Heart right ventricle (tissue), 16 donors: ENCODE measurements at places on chromosomes 7 and 10. TPM values are rescaled to one million over a fixed set of nuclear protein-coding genes. Genes with fewer than 3 reads are reported as not detected.

Gene ZNF365
- 0.60 TPM for total RNA-seq

Gene ANLN
- 2.3 TPM for total RNA-seq

Gene HIF1AN
- 44.3 TPM for total RNA-seq

Gene CALHM1
- not detected for total RNA-seq

Gene ADAMTS14
- 0.08 TPM for total RNA-seq

Gene MMP21
- total RNA-seq = not detected

Gene MYO1G
- total RNA-seq = 1.9 TPM

Gene RADIL
- total RNA-seq = 3.8 TPM

Gene DMBT1
- total RNA-seq = not detected

Gene NKX1-2
- not detected for total RNA-seq

Gene BTBD16
- not detected for total RNA-seq

Gene BICC1
- 6.3 TPM for total RNA-seq

Gene MUC3A
- total RNA-seq = 0.68 TPM

DNA sequence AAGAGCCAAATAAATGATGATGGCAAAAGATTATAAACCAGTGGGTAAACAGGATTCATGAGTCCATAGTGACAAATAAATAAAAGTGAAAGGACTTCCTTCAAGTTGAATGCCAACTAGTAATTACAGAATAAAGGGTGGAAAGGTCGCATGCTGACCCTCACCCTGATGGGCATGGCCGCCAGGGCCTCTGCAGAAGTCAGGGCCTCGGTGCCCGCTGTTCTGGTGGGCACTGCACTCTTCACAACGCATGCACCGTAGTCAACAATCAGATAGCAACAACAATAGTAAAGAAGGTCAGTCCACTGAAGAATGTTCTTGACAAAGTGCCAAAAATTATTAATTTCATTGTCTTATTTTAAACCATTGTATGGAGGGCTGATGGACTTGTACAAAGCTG is 123.2 kb upstream of the LANCL2 start:
- H3K4me3 ChIP-seq = no peak overlapping the region
- H3K27ac ChIP-seq = no peak overlapping the region
- no peaks in the 10 kb centered on the region for H3K27me3 ChIP-seq
- DNase-seq = no peak
- H3K4me1 ChIP-seq = no peaks in the 10 kb centered on the region

DNA sequence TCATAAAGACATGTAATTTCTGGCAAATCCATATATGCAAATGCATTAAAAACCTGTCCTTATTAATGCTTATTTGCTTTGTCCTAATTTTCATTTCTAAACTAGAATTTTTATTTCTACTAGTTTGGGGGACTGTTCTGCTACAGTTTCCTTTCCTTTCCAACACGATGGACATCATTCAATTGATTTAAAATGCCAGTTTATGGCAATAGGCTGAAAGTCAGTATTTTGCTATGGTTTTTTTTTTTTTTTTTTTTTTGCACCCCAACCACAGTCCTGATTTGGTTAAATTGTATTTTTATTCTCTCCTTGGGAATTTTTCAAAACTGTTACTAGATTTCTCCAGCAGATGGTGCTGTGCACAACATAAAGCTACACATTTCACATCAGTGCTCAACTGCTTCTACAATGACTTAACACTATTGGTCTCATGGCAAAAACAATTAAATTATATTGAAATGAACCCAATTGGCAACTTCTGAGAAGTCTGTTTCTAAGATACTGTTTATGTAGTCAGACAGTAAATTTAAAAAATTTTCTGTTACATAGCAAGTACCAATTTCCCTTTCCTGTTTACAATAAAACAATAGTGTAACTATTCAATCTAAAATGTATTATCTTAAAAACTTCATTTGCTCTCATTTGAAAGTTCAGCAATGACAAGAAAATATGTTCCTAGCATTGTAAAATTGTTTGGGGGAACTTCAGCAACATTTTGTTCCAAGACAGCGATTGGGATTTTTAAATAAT is 193.8 kb upstream of the CCDC6 start:
- H3K27ac ChIP-seq = no peak overlapping the region
- DNase-seq = peak; percentile 9
- no peaks in the 10 kb centered on the region for H3K27me3 ChIP-seq
- no peak overlapping the region for H3K4me3 ChIP-seq

- no peak overlapping the region for H3K27ac ChIP-seq
- H3K36me3 ChIP-seq = no peaks in the 10 kb centered on the region
- H3K27me3 ChIP-seq = peaks cover 93% of the 10 kb centered on the region
- DNase-seq = no peak
Measured at GRCh38 chr7:157006829-157007469, 3.5 kb downstream of the MNX1 start.

GRCh38 chr7:51075681-51076580 is 240.7 kb downstream of the COBL start:
- no peak overlapping the region for H3K4me3 ChIP-seq
- no peaks in the 10 kb centered on the region for H3K36me3 ChIP-seq
- no peak for DNase-seq
- H3K4me1 ChIP-seq = peaks cover 32% of the 10 kb centered on the region
- H3K27ac ChIP-seq = no peak overlapping the region

GRCh38 chr10:96339383-96339782 is 19.4 kb downstream of the OPALIN start:
- no peaks in the 10 kb centered on the region for H3K27me3 ChIP-seq
- H3K27ac ChIP-seq = no peak overlapping the region
- H3K36me3 ChIP-seq = no peaks in the 10 kb centered on the region
- H3K4me3 ChIP-seq = no peak overlapping the region
- no peak for DNase-seq

- no peaks in the 10 kb centered on the region for H3K27me3 ChIP-seq
- H3K36me3 ChIP-seq = no peaks in the 10 kb centered on the region
- no peak overlapping the region for H3K4me3 ChIP-seq
- no peak overlapping the region for H3K27ac ChIP-seq
Measured at GRCh38 chr10:60957667-60958221, 13.8 kb upstream of the RHOBTB1 start.

DNA sequence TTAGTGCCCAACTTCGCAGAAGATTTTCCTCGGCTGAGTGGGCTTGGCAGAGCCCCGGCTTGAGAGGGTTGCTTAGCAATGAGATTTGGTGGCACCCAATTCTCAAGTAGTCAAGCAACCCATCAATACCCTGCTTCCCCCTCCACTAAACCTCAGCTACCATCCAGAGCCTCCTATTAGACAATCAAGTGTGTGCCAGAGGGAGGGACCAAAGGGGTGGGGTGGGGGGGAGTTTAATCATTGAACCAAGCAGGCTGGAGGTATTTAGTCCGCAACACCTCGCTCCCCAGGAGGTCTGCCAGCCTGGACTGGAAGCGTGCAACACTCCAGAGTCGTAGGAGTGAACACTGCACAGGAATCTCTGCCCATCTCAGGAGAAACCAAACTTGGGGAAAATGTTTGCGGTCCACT is at the start of gene HKDC1:
HKDC1 (plus strand) TSS at position 292 of the 411 bp plus-strand sequence; CDS start at position 396, 104 bp downstream.
- no peak within 1 kb of the TSS for H3K4me3 ChIP-seq
- no peak for DNase-seq
- no peak within 1 kb of the TSS for H3K27ac ChIP-seq
- peaks cover under 1% of the 10 kb centered on the region for H3K4me1 ChIP-seq
- peaks cover 9% of the 10 kb centered on the region for H3K27me3 ChIP-seq
- H3K36me3 ChIP-seq = no peaks in the 10 kb centered on the region

DNA sequence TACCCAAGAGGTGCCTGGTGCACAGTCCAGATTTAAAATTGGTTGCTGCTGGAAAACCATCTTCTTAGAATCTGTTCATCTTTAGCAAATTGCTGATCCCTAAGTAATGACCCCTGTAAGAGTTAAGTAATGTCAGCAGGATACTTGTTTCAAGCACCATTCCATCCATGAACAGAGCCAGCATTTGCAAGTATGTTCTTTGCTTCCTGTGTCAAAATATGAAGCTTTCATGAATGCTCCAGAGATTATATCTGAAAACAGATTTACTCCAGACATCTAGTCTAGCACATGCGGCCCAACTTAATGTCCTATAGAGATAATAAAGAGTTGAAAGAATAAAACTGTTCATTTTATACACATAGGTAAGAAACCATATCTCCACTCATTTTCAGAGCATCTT is 98.7 kb upstream of the ZNF438 start:
- no peaks in the 10 kb centered on the region for H3K27me3 ChIP-seq
- H3K36me3 ChIP-seq = no peaks in the 10 kb centered on the region
- H3K27ac ChIP-seq = no peak overlapping the region
- DNase-seq = no peak

- H3K27me3 ChIP-seq = no peaks in the 10 kb centered on the region
- no peak overlapping the region for H3K4me3 ChIP-seq
- H3K4me1 ChIP-seq = no peaks in the 10 kb centered on the region
- no peaks in the 10 kb centered on the region for H3K36me3 ChIP-seq
Measured at GRCh38 chr7:105327201-105327600, 61.5 kb downstream of the SRPK2 start.

GRCh38 chr7:100867776-100868485 is 744 bp downstream of the TRIP6 start:
- no peak for DNase-seq
- H3K36me3 ChIP-seq = peaks cover 37% of the 10 kb centered on the region
- peak overlapping the region; percentile 85 for H3K4me3 ChIP-seq
- peaks cover 41% of the 10 kb centered on the region for H3K4me1 ChIP-seq

- H3K4me3 ChIP-seq = no peak overlapping the region
- no peak overlapping the region for H3K27ac ChIP-seq
- H3K4me1 ChIP-seq = peaks cover 12% of the 10 kb centered on the region
Measured at GRCh38 chr7:5284304-5285281, 1.9 kb downstream of the SLC29A4 start.

DNA sequence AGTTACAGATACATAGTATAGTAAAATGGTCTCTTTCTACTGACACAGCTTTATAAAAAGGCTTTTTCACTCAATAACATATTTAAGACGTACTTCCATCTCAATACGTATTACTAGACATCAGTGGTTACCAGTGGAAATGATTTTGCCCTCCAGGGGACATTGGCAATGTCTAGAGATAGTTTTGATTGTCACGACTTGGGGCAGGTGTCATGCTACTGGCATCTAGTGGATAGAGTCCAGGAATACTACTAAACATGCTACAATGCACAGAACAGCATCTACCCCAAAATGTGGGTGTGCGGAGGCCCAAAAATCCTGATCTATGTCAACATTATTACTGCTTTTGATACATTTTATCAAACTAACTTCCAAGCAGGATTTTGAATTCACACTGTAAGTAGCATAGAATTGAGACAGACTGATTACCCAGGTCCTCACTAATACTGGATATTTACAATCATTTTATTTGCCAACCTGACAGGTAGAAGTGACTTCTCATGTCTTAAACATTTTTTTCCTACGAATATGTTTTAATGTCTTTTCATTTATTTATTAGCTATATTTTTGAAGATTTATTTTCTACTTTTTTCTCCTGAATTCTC is 53.8 kb downstream of the HGF start:
- H3K27me3 ChIP-seq = no peaks in the 10 kb centered on the region
- no peak overlapping the region for H3K4me3 ChIP-seq
- no peak overlapping the region for H3K27ac ChIP-seq

DNA sequence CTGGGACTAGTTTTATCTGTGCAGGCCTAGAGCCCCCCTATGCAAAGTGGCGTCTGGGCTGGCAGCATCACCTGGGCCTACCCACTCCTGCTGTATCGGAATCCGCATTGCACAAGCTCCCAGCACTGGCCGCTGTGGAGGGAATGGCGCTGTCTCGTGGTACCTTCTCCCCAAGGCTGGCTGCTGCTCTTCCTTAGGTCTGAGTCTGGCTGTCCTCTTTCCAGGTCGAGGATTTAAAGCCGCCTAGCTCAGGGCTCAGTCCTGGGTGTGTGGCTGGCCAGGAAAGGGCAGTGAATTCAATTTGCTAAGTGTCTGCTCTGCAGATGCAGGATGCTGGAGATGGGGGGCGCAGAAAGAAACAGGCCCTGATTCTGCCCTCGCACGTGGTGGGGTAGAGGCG is 44.7 kb downstream of the MGMT start:
- no peak for DNase-seq
- H3K27ac ChIP-seq = no peak overlapping the region
- no peak overlapping the region for H3K4me3 ChIP-seq
- H3K36me3 ChIP-seq = no peaks in the 10 kb centered on the region
- no peaks in the 10 kb centered on the region for H3K27me3 ChIP-seq

- H3K4me1 ChIP-seq = peaks cover 63% of the 10 kb centered on the region
- H3K36me3 ChIP-seq = no peaks in the 10 kb centered on the region
- peak overlapping the region; percentile 97 for H3K27ac ChIP-seq
- DNase-seq = peak; percentile 70
- H3K27me3 ChIP-seq = no peaks in the 10 kb centered on the region
- H3K4me3 ChIP-seq = peak overlapping the region; percentile 100
Measured at GRCh38 chr7:99141841-99142726, 1.8 kb downstream of the SMURF1 start.

DNA sequence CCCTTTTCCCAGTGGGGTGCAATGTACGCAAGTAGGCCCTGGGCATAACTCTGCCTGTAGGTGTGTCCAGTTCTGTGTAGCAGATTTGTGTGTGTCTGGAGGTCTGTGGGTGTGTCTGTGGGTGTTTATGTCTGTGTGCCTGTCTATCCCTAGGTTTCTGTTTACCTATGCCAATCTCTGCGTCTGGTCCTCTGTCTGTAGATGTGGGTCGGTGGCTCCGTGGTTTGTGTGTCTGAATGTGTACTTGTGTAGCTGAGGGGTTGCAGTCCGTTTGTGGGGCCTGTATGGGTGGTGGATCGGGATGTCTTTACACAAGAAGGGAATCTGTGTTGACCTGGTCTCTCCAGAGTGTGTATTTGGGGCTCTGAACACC is 932 bp downstream of the NYAP1 start:
- H3K36me3 ChIP-seq = no peaks in the 10 kb centered on the region
- H3K27ac ChIP-seq = no peak overlapping the region
- no peak for DNase-seq
- no peaks in the 10 kb centered on the region for H3K27me3 ChIP-seq
- H3K4me1 ChIP-seq = peaks cover 4% of the 10 kb centered on the region

DNA sequence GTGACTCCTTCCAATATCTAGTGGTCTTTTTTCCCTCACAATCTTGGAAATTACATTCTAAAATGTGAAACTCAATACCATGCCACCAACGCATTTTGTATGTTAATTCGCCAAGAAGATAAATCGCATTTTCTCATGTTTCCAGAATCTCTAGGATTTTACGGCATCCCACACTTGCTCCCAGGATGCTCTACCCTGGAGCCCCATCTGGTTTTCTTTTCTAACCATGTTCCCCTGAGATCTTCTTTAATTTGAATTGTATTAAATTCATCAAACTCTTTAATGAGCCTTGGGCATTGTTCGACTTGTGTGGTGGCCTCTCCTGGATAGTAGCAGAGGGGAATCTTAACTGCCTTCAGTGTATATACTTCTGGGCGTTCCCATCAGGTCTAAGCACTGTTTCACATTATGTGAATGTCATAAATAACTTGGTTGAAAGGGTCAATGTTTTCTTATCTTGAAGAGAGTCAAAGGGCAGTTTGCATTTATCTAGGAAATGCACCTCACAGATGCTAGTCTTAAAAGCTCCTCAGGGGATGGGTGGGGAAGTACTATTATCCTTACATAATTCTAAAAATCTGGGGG is 169.1 kb upstream of the MEOX2 start:
- H3K36me3 ChIP-seq = no peaks in the 10 kb centered on the region
- H3K27ac ChIP-seq = no peak overlapping the region
- peaks cover 14% of the 10 kb centered on the region for H3K4me1 ChIP-seq
- DNase-seq = no peak
- H3K27me3 ChIP-seq = no peaks in the 10 kb centered on the region
- no peak overlapping the region for H3K4me3 ChIP-seq

GRCh38 chr10:68560943-68561864 is 1.1 kb downstream of the TET1 start:
- peaks cover 34% of the 10 kb centered on the region for H3K4me1 ChIP-seq
- H3K4me3 ChIP-seq = peak overlapping the region; percentile 72
- H3K36me3 ChIP-seq = no peaks in the 10 kb centered on the region

GRCh38 chr7:82122275-82122674 is 321.3 kb downstream of the CACNA2D1 start:
- H3K4me3 ChIP-seq = no peak overlapping the region
- no peaks in the 10 kb centered on the region for H3K4me1 ChIP-seq
- no peaks in the 10 kb centered on the region for H3K27me3 ChIP-seq
- H3K27ac ChIP-seq = no peak overlapping the region
- H3K36me3 ChIP-seq = no peaks in the 10 kb centered on the region
